Suprapubic skin (tissue), 4 donors: ENCODE measurements at places on chromosomes 7 and 10. TPM values are rescaled to one million over a fixed set of nuclear protein-coding genes. Genes with fewer than 3 reads are reported as not detected.

SUN3 gene
- total RNA-seq = not detected

OR2A5 gene
- total RNA-seq = not detected

- H3K27ac ChIP-seq = no peak overlapping the region
- no peaks in the 10 kb centered on the region for H3K27me3 ChIP-seq
- no peaks in the 10 kb centered on the region for H3K36me3 ChIP-seq
- H3K4me1 ChIP-seq = peaks cover 10% of the 10 kb centered on the region
- no peak for DNase-seq
- no peak overlapping the region for H3K4me3 ChIP-seq
These were observed 16.6 kb downstream of the JAZF1 start for GRCh38 chr7:28163949-28164348.

DNA sequence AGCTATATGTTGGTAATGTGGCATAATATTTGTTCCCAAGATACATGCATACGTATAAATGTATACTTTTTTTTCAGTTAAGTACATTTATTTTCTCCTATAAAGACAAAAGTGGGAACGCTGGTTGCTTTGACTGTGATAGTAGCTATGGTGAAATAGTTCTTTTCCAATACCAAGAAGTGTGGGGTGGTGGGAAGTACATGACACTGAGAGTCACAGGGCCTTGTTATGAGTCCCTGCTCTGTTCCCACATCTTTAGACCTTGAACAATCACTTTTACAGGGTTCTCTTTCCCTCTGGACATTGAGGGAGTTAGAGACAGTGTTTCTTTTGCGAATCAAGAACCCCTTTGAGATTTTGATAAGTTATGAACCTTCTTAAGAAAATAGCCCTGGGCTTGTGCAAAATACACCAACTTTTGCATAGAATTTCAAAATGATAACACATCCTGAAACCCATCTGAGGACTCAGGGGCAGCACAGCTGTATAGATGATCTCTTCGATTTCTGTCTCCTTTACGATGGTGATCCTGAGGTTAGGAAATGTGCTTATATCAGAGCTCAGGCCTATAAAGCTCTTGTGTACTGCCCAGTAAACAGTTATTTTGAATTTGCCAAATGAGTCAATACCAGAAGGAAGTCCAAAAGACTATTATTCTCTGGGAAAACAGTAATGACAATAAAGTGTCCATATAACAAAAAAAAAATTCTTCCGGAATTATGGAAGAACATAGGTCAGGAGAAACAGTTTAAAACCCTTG, 1.1 kb downstream of the LMOD2 start:
- H3K4me3 ChIP-seq = no peak overlapping the region
- H3K36me3 ChIP-seq = no peaks in the 10 kb centered on the region
- no peaks in the 10 kb centered on the region for H3K27me3 ChIP-seq
- no peak for DNase-seq

UBTD1 gene
- total RNA-seq = 15.2 TPM

LBX1 gene
- not detected for total RNA-seq

DNA sequence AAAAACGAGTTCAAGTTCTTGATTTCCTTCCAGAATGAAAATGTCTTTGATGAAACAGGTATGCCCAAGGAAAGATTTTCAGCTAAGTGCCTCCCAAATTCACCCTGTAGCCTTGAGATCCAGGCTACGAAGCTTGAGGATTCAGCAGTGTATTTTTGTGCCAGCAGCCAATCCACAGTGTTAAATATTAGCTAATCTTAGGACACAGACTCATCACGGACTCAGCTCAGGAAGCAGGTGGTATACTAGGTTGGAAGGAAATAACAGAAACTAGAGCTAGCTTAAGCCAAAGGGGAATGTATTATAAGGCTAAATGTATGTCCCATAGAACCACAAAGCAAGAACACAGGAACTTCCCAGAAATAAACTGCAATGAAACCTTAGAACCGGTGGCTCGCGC, 151.0 kb upstream of the PRSS1 start:
- H3K27ac ChIP-seq = no peak overlapping the region
- H3K4me3 ChIP-seq = no peak overlapping the region
- DNase-seq = no peak
- H3K27me3 ChIP-seq = peaks cover 12% of the 10 kb centered on the region

GBX1 gene
- not detected for total RNA-seq

DNA sequence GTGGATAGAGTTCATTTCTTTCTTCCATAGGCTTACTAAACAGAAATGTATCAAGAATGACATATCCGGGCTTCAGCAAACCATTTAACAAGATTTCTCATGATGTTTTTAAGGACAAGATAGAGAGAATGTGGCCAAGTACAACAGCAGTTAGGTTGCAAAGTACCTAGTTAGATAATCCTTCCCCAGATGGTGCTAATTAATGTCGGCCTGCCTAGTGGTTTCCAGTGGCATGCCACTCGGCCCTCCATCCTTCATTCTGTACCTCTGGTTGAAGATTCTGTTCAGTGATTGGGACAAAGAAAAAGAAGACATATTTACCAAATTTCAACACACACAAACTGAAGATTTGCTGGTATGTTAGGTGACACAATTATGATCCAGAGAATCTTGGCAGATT, 212.1 kb downstream of the MACC1 start:
- no peak overlapping the region for H3K4me3 ChIP-seq
- no peaks in the 10 kb centered on the region for H3K4me1 ChIP-seq
- no peak overlapping the region for H3K27ac ChIP-seq
- no peaks in the 10 kb centered on the region for H3K36me3 ChIP-seq
- H3K27me3 ChIP-seq = no peaks in the 10 kb centered on the region
- DNase-seq = no peak

- peaks cover 5% of the 10 kb centered on the region for H3K4me1 ChIP-seq
- DNase-seq = no peak
- no peak overlapping the region for H3K27ac ChIP-seq
These were observed 15.4 kb downstream of the PAXIP1 start for GRCh38 chr7:154987571-154987970.

FGF8 gene
- total RNA-seq = not detected

- H3K4me3 ChIP-seq = no peak overlapping the region
- DNase-seq = peak; percentile 15
- H3K27me3 ChIP-seq = peaks cover 4% of the 10 kb centered on the region
- no peaks in the 10 kb centered on the region for H3K4me1 ChIP-seq
- H3K27ac ChIP-seq = no peak overlapping the region
These were observed 70.3 kb upstream of the SHH start for GRCh38 chr7:155882596-155882995.

SYCE1 gene
- total RNA-seq = not detected

DNA sequence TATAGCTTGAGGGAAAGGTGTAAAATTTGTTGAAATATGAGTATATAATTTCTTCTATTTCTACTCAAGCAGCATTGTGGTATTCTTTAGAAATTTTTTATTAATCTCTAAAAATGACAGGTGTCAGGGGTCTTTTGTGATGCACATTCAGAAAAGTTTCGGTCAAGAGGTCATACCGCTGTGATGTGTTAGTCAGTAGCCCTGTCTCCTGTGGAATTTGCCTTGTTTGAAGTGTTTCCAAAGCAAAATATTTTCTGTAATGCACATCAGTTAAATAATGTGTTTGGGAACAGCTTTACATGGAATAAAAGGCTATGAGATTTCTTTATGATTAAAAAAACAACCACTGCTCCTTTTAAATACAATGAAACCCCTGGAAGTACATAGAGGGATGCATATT, 35.8 kb downstream of the FOXP2 start:
- H3K4me3 ChIP-seq = no peak overlapping the region
- H3K27me3 ChIP-seq = no peaks in the 10 kb centered on the region
- H3K36me3 ChIP-seq = no peaks in the 10 kb centered on the region
- no peaks in the 10 kb centered on the region for H3K4me1 ChIP-seq
- H3K27ac ChIP-seq = no peak overlapping the region

DNA sequence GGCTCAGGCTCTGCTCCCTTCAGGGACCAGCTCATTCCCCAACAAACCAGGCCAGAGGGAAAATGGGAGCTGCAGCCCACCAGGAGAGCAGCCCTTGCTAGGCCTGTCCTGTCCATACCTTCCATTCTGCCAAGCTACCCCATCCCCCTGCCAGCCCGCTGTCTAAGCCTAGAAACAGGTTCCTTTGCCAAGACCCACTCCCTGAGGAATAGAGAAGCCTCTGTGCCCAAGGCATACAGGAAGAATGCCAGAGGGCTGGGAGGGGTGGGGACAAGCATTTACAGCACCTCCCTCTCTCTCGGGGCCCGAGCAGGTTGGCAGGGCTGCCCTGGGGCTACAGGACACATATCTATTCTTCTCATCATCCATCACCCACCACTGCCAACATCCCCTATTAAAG, 178.3 kb downstream of the GRID1 start:
- no peaks in the 10 kb centered on the region for H3K36me3 ChIP-seq
- no peaks in the 10 kb centered on the region for H3K4me1 ChIP-seq
- H3K27me3 ChIP-seq = no peaks in the 10 kb centered on the region
- H3K27ac ChIP-seq = no peak overlapping the region

SPDYE2 gene
- not detected for total RNA-seq

DNA sequence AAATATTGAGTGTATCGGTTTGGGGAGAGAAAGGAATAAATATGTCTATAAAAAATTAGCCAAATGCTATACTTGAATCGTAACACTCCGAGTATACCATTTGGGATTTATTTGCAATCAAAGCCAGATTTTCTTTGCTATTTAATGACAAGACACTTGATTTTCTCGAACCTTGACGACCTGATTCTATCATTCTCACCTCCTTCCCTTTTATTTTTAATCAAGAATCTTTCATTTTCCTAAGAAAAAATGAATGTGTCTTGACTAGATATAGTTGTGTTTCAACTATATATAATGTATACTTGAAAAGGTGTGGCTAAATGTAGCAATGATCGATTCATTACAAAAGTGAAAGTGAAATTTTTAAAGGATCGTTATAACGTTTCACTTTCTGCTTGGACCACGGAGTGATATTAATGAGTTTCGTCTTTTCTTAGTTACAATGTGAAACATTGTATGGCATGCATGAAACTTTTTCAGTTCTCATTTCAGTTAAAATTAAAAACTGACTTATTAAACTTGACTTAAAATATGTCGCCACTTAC, 562 bp downstream of the NUB1 start:
- no peaks in the 10 kb centered on the region for H3K27me3 ChIP-seq
- peak overlapping the region; percentile 89 for H3K27ac ChIP-seq
- DNase-seq = no peak
- H3K4me3 ChIP-seq = peak overlapping the region; percentile 92
- H3K36me3 ChIP-seq = peaks cover 15% of the 10 kb centered on the region

DNA sequence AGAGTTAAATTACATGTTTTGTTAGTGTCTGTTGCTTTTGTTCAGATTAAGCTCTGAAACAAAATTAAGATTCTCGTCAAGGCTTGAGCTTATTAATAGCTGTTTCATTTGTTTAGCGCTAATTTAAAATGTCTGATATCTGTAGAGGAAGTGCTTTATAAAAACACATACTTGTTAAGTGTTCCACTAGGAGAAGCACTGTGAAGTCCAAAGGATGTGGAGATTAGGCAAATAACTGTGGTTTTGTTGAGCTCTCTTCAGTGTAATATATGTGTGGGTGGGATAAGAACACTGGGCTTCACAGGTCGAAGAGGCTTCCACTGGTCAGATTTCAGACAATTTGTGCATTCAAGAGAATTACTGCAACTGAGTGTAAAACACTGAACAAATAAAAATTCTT, 242.0 kb downstream of the AUTS2 start:
- no peaks in the 10 kb centered on the region for H3K4me1 ChIP-seq
- no peak overlapping the region for H3K27ac ChIP-seq
- H3K27me3 ChIP-seq = no peaks in the 10 kb centered on the region
- H3K4me3 ChIP-seq = no peak overlapping the region

C10orf71 gene
- total RNA-seq = not detected
